Stimulated activated CD8-positive, alpha-beta memory T cell treated with anti-CD3 and anti-CD28 coated beads, Interleukin-7, amount 100 ng/mL, for 1 hour (primary cell): ENCODE measurements at places on chromosomes 3 and 15.

DNA sequence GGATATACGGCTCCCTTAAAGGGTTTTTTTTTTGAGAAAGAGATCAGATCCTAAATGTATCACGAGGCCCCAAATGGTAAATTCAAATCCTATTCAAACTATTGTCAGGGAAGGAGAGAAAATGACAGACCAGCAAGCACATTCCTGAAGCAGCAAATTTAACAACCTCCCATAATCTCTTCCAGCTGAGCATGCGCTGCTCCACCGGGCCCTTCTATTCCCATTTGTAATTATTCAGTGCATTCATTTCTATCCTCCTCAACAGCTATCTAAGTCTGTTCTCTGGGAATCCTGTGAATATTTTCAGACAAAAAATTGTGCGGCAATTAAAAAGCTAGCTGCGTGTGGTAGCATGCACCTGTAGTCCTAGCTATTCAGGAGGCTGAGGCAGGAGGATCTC, 43.2 kb downstream of the MAGI1 start:
- DNase-seq: no peak

GRCh38 chr3:114669614-114670013, 375.8 kb downstream of the TIGIT start:
- DNase-seq: no peak

DNA sequence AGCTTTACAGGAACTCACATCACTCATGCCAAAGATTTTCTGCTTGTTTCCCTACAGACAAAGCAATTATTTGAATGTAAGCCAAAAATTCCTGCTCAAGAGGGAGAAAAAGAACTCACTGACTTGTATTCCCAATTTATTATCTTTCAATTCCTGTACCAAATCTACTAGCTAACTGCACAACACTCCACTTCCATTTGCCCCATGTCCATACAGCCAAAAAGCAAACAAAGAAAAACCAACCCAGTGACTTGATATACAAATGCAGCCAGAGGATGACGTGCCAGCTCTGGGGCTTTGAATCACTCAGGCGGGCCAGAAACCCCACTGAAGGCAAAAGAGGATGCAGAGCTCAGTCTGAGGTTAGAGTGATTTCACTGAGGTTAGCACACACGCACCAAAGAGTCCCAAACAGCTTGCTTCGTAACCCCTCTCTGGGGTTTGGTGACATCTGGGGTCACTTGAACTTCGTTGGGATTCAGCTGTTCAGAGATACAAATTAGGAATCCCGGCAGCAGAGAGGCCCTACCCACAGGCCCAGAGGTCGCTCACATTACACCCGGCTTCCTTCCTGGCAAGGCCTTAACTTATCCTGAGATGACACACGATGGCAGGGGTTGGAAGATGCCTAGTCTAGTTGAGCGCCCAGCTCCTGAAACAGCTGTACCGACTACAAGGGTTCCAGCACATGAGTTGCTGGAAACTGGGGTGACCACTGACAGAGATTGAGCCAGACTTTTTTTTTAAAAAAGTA, 1.6 kb downstream of the RFTN1 start:
- DNase-seq: peak; percentile 34

GRCh38 chr3:57557085-57557537, 1.0 kb downstream of the PDE12 start:
- no peak for DNase-seq

- DNase-seq: no peak
Measured at GRCh38 chr3:151085889-151086483, 522 bp downstream of the MED12L start.

- DNase-seq: no peak
Measured at GRCh38 chr15:22956257-22956977, 23.8 kb downstream of the CYFIP1 start.

DNA sequence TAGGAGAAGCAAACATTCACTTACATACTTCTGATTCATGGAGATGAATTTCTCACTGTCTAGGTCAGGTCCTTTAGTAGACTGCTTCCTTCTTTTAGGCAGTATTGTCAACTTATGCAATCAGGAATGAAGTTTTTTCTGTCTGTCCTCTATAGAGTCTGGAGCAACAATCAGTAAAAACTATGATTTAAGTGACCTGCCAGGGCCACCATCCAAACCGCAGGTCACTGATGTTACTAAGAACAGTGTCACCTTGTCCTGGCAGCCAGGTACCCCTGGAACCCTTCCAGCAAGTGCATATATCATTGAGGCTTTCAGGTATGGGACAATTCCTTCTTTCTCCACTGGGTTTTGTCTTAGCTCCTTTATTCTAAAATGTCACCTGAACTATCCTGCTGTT, 523.1 kb downstream of the ROBO2 start:
- no peak for DNase-seq

GRCh38 chr3:123261666-123262065, 59.9 kb downstream of the SEC22A start:
- DNase-seq: no peak

DNA sequence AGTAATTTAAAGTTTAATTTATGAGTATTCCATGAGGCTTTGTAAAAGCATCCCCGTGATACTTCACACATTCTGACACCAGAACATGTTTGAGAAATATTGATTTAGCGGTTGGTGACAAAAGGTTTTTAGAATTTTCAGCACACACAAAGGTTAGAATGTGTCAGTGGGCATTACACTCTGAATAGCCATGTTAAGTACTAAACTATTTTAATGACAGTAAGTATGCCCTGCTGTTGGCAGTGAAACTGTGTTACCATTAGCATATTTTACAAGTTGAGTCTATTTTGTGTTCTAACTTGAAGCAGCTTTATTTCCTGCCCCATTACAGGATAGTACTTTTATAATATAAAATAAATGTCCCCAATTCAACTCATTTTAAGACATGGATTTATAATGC, 66.5 kb downstream of the ADAMTSL3 start:
- no peak for DNase-seq

GRCh38 chr3:14472471-14473351, 67.4 kb downstream of the GRIP2 start:
- DNase-seq: no peak

GRCh38 chr3:186626254-186626847, 13.5 kb downstream of the AHSG start:
- DNase-seq: no peak

DNA sequence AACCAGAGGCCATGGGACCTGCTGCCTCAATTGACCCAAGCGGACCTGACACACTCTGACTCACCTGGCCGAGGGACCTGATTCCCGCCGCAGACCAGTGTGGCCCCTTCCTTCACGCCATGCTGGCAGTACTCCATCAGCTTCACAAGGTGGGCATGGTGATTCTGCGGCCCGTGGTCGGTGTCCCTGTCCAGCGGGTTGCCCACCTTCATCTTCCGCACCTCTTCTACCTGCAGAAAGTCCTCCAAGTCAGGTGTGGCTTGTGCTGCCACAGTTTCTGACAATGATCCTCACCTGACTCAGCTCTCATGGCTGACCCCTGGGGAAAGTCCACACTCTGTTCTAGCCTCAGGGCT, 25.9 kb upstream of the SLC41A3 start:
- no peak for DNase-seq

- peak; percentile 49 for DNase-seq
Measured at GRCh38 chr15:66862940-66863335, 160.9 kb downstream of the SMAD6 start.

DNA sequence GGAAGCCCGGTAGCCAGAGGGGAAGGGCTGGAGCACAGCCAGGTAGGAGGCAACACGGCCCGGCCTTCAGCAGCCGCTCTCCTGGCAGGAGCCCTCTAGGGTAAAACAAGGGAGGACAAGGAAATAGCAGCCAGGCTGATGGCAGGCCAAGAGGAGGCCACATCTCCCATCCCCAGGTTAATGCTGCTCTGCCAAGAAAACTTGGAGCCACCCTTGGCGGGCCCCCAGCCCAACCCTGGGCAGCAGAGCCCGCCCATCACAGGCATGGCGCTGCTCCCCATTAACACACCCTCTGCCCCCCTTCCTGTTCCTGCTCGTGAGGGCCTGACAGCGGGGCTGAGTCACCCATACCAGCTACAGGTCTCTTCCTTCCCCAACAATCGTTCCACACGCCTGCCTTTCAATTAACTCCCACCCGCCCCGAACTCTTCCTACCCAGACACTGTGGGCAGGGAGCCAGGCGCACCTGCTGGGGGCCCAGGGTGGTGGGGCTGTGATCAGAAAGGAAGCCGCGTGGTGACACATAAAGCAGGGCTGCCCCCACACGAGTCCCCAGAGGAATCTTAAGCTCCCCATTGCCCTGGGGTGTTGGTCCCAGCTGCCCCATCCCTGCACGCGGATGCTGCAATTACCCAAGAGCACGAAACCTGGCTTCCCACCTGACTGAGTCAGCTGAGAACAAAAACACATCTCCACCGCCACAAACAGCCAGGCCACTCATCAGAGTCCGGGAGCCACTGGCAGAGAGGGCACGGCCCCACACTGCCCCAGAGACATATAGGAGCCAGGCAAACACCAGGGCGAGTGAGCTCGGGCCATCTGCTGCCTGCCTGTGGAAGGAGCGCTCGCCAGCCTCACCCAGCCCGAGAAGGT, at the start of gene C15orf62:
C15orf62 (plus strand) TSS at position 707 of the 873 bp plus-strand sequence. CDS start 516 bp downstream, outside the sequence.
- no peak for DNase-seq

DNA sequence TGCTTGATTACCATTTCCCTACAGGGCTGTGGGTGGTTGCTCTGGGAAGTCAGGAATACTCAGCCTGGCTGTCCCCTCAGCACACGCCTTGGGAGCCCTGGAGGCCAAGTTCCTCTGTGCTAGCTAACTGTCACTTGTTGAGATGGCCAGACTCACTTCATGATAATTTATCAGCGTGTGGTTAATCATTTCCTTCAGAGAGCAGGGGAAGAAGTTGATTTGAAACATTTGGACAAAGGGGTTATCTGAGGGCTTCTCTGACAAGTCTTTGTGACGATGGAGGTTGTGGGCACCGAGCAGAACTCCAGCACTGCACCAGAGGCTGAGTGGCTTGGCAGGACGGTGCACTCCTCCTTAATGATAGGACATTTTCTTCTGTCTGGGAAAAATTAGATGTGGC, 61.9 kb downstream of the WHAMM start:
- DNase-seq: no peak

DNA sequence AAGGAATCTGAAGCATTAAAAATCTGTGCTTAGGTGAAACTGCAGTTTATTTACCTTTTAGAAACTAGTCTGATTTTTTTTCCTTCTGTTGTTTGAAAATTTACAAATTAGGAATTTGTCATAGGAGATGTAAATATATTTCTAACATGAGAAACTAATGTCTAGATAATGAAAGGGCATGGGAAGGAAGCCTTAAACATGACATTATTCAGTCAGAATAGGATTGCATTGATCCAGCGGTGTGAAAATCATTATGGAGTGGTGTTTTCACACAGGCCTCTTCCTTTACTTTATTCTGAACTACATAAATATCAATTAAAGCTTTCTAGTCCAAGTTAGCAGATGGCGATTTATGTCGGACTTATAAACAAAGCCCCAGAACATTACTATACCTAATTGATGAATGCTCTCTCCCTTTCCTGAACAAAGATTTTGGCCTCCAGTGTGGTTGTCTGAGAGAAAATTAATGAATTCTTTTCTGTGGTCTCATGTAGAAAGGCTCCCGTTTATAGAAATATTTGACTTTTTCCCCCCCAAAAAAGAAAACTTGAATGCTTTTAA, 37.9 kb downstream of the FNDC3B start:
- DNase-seq: no peak

DNA sequence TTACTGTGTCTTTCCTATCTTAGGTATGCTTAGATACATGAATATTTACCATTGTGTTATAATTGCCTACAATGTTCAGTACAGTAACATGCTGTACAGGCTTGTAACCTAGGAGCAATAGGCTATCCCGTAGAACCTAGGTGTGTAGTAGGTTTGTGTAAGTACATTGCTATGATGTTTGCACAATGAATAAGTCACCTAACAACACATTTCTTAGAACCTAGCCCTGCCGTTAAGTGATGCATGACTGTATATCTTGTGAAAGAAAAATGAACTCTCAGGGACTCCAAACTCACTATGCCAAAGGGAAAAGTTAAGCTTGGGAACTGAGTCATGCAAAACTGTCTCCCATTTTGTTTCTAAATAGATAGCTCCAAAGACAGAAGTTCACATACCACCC, 91.5 kb upstream of the ACP3 start:
- no peak for DNase-seq

GRCh38 chr15:37537802-37538201, 396.6 kb upstream of the TMCO5A start:
- no peak for DNase-seq

DNA sequence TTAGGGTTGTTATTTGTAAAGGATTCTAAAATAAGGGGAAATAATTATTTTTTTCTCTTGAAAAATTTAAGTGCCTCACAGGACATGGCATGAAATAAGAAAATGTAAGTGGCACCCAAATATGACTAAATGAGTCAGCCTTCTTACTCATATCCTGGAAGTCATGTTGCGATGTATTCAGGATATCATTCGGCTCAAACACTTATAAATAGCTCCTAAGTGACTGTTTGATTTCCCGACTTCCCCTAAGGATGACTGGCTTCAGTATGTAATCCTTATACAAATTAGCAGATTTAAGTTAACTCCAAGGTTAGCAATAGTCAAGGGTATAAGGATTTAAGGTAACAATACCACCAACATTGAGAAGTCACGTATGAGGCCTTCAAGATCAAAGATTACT, 57.3 kb upstream of the OSTN start:
- DNase-seq: no peak

DNA sequence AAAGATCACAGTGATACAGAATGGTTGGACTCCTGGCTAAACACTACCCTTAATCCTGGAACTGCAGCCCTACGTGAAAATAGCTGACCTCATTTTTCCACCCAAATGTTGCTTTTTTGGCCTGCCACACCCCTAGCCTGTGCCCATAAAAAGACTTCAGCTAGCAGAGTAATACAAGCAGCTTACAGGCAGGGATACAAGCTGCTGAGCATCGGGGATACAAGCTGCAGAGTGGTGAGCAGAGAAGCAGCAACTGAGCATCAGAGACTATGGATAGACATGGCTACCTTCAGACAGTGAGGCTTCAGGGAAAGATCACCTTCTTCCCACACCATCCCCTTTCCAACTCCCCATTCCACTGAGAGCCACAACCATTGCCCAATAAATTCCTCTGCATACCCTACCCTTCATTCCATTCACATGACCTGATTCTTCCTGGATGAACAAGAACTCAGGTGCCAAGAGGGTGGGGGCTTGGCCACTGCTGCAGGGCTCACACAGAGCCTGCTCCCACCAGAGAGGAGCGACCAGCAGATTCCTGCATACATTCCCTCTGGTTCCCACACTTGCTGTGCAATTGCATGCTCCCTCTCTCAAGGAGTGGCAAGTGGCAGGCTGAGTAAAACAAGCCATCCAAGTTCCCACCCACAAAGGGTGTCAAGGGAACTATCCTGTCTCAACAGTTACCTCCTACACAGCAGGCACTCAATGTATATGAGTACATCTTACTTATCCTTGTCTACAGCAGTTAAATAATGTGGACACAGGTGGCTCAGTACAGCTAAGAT, 217.5 kb downstream of the ALCAM start:
- DNase-seq: no peak

DNA sequence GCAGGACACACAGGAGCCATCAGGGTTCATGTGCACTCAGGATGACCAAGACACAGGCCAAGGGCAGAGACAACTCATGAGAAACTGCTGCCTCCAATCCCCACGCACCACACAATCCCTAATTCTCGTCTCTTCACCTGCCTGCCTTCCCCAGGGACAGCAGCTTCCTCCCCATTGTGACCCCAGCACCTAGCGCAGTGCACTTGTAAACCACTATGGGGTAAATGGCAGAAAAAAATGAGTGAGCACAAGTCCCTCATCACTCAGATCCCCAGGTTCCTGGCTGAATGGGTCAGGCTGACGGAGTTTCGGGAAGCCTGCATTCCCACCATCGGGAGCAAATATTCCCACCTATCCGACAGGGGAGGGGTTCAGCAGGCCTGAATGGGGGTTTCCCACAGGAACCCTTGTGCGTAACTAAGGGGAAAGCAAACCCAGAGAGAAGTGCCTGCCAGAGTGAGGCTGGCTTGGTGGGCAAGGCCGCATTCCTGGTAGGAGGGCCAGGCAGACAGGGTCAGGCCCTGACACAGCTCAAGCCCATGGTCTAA, 18.8 kb downstream of the PLXNB1 start:
- no peak for DNase-seq
